SK-MEL-5 (cell line): ENCODE measurements at places on chromosomes 5 and 9. TPM values are rescaled to one million over a fixed set of nuclear protein-coding genes. Genes with fewer than 3 reads are reported as not detected.

The IFNK gene
- not detected in 2 replicates for total RNA-seq

The ECPAS gene
- 54.1 and 58.0 TPM in 2 replicates for total RNA-seq

The PCSK1 gene
- total RNA-seq, result 10.9 and 13.6 TPM in 2 replicates

The NR6A1 gene
- total RNA-seq, result 7.8 and 8.0 TPM in 2 replicates

The BTNL8 gene
- 0.08 TPM in 1 of 2 replicates, not detected in the other for total RNA-seq

The NOP16 gene
- 31.8 and 32.0 TPM in 2 replicates for total RNA-seq

The PPP3R2 gene
- total RNA-seq, result not detected in 2 replicates

DNA sequence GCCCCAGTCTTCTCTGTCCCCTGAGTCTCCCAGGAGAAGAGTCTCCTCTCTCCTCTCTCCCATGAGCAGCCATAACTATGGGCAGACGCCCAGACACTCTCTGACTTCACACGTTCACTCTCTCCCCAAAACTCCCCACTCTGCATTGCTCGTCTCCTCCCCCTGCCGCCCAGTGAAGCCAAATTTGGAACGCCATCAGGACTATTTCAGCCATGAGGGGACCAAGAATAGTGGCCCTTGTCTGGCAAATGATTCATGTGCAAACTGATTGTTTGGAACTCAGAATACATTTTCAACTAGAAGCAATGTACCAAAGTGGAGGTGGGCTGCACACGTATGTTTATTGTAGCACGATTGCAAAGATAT, 20.9 kb downstream of the CMBL start:
- no peak for DNase-seq

DNA sequence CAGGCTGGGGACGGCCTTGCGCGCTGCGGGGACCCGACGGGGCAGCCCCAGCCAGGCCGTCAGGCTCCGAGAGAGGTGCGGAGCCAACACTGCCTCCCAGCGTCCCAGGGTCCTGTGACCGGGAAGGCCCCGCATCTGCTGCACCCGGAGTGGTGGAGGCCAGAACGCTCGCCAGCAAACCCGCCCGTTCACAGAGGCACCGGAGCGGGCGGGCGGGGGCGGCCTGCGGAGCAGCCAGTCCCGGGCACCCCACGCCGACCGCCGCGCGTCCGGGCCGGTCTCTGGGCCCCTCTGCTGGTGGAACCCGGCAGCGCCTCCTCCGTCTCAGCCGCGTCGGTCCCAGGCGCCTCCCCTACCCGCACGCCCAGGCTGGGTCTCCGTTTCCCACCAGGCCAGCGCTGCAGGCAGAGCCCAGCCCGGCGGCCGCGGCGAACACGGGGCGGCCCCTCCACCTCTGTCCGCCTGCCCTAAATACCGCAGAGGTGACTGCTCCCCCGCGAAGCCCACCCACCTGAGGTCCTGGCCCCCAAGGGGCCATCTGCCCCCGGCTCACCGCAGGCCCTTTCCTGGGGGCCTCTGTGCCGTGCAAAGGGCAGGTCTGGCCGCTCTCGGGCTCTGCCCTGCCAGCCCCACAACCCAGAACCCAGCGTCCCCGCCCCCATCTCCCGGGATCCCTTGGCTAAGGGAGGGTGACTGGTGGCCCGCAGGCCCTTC, 15.9 kb downstream of the EXD3 start:
- DNase-seq, result no peak

DNA sequence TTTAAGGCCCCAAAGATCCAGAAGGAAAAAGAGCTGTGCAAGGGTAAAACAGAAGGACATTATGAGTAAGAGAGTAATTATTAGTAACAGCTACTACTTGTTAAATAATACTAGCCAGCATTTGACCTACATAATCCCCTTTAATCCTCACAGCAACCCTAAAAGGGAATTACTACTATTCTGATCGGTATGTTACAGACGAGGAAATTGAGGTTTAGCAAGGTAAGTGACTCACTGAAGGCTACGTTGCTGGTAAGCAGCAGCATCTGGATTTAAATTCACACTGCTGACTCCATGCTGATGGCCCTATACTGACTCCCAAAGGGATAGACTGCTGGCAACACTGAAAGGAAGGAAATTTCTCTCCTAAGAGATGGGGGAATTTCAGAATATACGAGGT, 3.7 kb upstream of the FSD1L start:
- no peak for DNase-seq

- DNase-seq, result no peak
These were observed 82.4 kb upstream of the MIER3 start for GRCh38 chr5:57034201-57034916.

- DNase-seq, result no peak
These were observed 469.7 kb upstream of the ZNF462 start for GRCh38 chr9:106393226-106393625.

GRCh38 chr5:173809014-173809413, 79.1 kb upstream of the CPEB4 start:
- DNase-seq, result no peak

- no peak for DNase-seq
These were observed 180.4 kb upstream of the DAB2 start for GRCh38 chr5:39605145-39605544.

DNA sequence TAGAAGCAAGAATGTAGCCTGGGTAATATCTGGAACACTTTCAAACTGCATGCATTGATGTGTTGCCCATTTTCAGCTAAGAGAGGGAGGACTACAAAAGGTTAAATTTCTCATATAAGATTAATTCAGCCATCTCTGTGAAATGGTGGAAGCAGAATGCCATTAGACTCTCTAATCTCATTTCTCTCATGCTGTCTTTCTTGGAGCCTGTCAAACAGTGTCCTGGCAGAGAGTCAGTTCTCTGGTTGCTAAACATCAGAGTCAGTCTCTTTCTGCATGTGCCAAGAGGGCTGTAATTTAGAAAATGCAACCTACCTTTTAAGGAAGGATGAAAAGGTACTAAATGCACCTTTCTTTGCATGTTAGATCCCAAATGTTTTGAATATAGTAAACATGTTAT, 910 bp upstream of the GARNL3 start:
- no peak for DNase-seq
